ENCODE measurements at places on chromosomes 7 and 10.

DNA sequence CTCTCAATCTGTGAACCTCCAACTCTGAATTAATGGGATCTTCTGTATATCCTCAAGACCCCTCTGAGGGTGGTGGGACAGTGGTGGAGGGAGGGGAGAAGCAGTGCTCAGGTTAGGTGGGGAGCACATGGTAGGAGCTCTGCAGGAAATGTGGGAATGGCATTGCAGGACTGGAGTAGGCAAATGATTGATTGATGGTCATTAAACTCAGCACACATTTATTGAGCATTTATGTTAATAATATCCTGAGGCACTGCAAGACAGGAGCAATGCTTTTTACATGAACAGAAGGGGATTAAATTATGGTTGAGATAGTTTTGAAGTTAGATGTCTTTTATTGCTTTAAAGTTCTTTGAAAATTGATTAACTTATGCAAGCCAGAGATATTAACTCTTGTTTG, 14.1 kb downstream of the BMPER start:
- no peak for DNase-seq

GRCh38 chr7:100415448-100415847, 13.1 kb downstream of the ZCWPW1 start:
- no peak for DNase-seq

DNA sequence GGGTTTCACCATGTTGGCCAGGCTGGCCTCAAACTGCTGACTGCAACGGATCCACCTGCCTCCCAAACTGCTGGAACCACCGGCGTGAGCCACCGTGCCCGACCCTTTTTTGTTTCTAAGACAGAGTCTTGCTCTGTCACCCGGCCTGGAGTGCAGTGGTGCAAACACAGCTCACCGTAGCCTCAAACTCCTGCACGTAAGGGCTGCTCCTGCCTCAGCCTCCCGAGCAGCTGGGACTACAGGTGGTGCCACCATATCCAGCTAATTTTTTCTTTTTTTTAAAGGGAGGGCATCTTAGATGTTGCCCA, 36.4 kb downstream of the ADAP1 start:
- no peak for DNase-seq

DNA sequence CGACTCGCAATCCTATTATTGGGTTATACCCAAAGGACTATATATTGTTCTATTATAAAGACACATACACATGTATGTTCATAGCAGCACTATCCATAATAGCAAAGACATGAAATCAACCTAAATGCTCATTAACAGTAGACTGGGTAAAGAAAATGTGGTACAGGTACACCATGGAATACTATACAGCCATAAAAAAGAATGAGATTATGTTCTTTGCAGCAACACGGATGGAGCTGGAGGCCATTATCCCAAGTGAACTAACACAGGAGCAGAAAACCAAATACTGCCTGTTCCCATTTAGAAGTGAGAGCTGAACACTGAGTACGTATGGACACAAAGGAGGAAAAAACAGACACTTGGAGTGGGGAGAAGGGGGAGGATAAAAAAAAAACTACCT, 536.8 kb upstream of the DPP6 start:
- DNase-seq: no peak

GRCh38 chr7:121302214-121302745, 26.5 kb upstream of the WNT16 start:
- peak; percentile 13 for DNase-seq

- no peak for DNase-seq
These were observed 111.0 kb downstream of the HTR7 start for GRCh38 chr10:90746829-90747228.

DNA sequence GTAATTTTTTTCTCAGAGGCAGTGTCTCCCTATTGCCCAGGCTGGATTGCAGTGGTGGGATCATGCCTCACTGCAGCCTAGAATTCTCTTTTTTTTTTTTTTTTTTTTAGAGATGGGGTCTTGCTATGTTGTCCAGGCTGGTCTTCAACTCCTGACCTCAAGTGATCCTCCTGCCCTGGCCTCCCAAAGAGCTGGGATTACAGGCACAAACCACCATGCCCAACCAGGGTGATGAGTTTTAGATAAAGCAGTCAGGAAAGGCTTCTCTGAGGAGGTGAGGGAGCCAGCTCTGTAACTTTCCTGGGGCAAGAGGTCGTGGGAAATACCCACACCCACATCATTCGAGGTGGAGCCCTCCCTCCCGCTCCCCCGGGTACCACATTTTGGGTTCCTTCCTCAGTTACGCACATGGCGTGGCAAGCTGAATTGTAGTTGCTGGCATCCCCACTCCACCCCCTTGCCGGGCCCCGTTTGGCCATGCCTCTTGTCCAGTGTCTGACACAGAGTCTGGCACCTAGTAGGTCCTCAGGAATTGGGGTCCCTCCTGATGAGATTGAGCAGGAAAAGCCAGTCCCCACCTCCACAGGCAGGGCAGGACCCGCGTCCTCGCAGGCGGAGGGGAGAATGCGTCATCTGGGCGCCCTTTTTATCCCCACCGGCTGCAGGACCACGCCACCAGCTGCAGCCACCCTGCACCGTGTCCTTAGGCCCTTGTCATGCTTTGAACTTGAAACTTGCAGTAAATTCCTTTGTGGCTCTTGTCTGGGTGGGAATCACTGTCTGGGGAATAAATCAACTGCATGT, 43.4 kb downstream of the CLIP2 start:
- no peak for DNase-seq

DNA sequence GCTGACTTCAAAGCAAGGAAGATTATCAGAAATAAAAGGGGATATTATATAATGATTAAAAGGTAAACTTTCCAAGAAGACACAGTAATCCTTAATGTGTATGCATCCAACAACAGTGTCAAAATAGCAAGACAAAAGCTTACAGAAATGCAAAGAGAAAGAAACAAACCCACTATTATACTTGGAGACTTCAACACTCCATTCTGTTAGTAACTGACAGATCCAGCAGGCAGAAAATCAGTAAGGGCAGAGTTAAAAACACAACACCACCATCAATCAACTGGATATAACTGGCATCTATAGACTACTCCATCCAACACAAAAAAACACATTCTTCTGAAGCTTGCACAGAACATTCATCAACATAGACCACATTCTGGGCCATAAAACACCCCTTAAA, 103.8 kb downstream of the OR13A1 start:
- no peak for DNase-seq

- DNase-seq: no peak
These were observed 160.7 kb downstream of the NXPH1 start for GRCh38 chr7:8594115-8594514.

GRCh38 chr7:145331522-145331921, 495.7 kb upstream of the TPK1 start:
- no peak for DNase-seq

- no peak for DNase-seq
These were observed 96.2 kb upstream of the DUSP5 start for GRCh38 chr10:110401401-110402076.

GRCh38 chr10:132006966-132007365, 25.2 kb upstream of the BNIP3 start:
- no peak for DNase-seq

DNA sequence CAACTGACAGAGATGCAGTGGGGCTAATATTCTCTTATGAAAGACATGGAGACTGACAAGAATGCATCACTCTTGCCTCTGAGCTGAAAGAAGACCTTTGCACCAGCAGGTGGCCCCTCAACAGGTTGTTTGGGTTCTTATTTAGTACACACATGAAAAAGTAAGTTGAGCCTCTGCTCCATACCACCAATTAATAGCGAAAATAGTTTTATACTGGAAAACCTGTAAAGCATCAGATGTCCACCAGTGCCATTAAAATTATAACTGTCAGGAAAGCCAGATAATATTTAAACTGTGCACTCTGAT, 26.3 kb upstream of the FAM13C start:
- DNase-seq: no peak

DNA sequence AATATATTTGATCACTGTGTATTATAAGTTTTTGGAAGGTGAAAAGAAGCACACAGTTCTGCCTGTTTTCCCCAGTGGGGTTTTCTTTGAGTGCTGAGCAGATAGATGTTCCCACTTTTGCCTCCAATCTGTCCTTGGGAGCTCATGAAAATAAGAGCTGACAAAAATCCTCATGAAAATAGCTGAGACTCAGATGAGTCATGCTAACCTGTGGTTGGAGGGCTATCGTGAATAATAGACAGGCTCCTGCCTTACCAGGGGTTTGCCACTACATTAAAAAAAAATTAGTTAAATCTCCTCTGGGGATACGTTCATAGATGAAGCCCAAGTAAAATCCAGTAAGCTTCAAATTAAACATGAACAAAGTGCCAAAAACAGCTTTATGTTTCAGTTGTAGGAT, 10.9 kb upstream of the AOAH start:
- DNase-seq: no peak

DNA sequence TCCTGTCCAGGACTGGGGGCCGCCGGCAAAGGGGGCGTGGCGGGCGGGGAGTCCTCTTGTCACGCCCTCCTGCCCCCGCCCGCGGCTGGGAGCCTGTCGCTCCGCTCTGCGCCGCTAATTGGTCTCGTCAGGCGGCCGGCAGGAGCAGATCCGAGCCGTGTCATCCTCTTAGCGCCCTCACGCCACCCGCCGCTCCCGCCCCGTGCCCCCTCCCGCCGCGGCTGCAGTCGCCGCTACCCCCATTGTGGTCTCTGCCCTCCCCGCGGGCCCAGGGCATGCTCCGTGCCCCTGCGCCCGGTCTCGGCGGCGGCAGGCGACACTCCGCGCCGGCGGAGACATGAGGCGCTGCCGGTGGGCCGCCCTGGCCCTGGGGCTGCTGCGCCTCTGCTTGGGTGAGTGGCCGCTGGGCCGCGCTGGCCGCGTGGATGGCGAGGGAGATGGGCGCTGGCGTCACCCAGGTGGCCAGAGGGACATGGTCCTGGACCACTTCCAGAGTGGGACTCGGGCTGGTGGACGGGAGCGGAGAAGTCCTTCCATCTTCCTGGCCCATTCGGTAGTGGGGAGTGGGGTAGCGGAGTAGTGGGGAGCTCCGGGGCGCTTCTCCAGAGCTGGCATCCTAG, at the start of gene CDHR1:
Gene CDHR1 (plus strand): TSS at position 114 of the 620 bp plus-strand sequence. CDS start 224 bp downstream, at position 338.
- DNase-seq: no peak

GRCh38 chr7:38105874-38106483, 72.1 kb upstream of the STARD3NL start:
- peak; percentile 6 for DNase-seq

GRCh38 chr7:68729371-68729770, 868.9 kb upstream of the AUTS2 start:
- no peak for DNase-seq

DNA sequence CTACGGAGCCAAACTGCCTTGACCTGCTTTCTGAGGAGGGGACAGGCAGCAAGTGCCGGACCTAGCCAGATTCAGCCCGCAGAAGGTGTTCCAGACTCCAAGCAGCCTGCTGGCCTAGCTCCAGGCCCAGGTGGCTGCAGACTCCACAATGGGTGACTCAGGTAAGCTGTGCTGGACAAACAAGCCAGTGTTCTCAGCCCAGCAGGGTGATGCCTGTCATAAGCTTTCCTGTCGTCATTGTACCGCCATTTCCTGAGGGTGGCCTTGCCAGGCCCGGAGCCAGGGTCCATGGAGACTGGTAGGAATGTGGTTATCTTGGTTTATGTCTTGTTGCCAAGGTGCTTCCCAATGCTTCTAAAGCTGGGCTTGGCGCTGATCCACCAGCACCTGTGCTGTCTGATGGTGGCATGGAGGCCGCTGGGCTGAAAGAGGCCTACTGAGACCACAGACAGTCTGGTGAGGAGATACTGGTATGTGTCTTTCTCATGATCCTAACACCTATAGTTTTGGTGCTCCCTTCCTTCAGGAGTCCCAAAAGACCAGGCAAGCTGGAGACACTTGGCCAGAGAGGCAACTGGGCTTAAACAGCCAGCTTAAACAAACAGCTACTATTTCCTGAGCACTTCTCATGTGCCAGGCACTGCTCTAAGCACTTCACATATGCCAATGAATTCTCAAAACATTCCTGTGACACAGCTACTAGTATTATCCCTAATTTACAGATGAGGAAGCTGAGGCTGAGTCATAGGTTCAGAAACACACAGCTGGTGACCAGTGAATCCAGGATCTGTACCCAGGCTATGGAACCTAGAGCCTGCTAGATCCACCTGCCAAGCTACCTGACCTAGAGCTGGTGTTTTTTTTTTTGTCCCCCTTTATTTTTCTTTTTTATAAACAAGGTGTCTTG, 42.0 kb downstream of the ZC3HC1 start:
- DNase-seq: no peak

- DNase-seq: no peak
These were observed 269.0 kb upstream of the ETV1 start for GRCh38 chr7:14258441-14258840.

- no peak for DNase-seq
These were observed 282.5 kb downstream of the GALNT17 start for GRCh38 chr7:71414490-71414889.

- DNase-seq: peak; percentile 88
These were observed 438.8 kb downstream of the HTR7 start for GRCh38 chr10:90418869-90419652.

GRCh38 chr7:115474137-115474536, 552.2 kb downstream of the MDFIC start:
- DNase-seq: no peak

GRCh38 chr10:119614686-119615085, 17.9 kb upstream of the TIAL1 start:
- DNase-seq: no peak

GRCh38 chr10:103828107-103828506, 27.3 kb downstream of the SH3PXD2A start:
- DNase-seq: no peak

DNA sequence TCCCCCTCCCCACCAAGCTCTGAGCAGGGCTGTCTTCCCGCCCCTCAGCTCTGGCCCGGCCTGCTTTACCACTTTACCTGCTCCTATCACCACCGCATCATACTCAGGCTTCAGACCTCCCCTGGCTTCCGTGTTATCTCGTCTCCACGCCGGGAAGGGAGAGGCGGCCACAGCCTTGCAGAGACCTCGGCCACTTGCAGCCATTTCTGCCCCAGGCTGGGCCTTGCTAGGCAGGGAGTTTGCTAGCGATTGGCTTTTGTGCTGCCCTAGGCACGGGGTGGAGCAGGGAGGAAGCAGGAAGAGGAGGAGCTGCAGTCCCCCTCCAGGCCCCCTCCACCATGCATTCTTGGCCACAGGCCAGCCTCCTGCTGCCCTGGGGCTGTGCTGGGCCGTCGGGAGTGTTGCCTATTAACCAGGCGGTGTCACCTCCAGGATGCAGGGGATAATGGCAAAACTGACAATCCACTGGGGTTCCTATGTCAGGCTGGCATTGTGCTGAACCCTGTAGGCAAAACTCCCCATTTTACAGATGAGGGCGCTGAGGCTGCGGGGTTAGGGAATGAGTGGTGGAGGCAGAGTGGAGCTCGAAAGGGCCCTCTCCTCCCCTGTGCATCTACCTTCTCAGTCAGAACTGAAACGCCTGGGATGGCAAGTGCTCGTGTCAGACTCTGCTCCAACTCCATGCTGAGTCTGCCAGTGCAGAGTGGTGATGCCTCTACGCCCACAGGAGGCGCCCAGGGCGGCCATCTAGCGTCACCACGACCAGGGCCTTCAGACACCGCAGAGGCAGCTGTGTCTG, at the start of gene PYROXD2:
Gene PYROXD2 (minus strand): TSS at position 251 of the 799 bp plus-strand sequence. CDS start 47 bp downstream, at position 204.
- peak; percentile 68 for DNase-seq

GRCh38 chr10:98020254-98020653, 10.2 kb downstream of the CRTAC1 start:
- DNase-seq: no peak

Measured in skeletal muscle cell (primary cell).